NCI-H2029 treated with DMSO at 0.1 percent for 48 hours (cell line): ENCODE measurements at places on chromosomes 2 and 18.

GRCh38 chr2:66270247-66270646 lies 164.7 kb upstream of the MEIS1 start:
- DNase-seq, result no peak

GRCh38 chr18:34084635-34085034 lies 140.1 kb downstream of the NOL4 start:
- DNase-seq, result no peak

GRCh38 chr2:113209011-113209645 lies 35.4 kb downstream of the PSD4 start:
- DNase-seq, result no peak

DNA sequence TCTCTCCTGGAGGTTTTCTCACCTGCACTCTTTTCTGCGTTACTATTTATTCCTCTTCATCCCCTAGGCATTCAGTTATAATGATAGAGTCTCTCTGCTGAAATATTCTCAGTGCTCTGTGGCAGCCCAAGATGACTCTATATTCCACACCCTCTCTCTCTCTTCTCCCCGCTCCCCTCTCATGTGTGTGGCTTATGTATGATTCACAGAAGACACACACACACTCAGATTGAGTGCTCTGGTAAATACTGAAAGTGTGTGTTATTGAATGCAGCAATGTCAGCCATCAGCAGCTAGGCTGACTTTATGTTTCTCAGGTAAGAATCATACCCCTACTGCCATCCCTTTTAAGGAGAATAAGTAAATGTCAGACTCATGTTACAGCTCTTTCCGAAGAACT lies 201.2 kb downstream of the SLC4A10 start:
- no peak for DNase-seq

DNA sequence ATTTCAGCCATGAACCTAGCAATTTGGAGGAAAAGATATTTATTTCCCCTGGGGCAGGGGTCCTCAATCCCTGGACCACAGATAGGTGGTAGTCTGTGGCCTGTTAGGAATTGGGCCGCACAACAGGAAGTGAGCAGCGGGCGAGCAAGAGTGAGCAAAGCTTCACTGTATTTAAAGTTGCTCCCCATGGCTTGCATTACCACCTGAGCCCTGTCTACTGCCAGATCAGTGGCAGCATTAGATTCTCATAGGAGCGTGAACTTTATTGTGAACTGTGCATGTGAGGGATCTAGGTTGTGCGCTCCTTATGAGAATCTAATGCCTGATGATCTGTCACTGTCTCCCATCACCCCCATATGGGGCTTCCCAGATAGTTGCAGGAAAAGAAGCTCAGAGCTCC lies 127.6 kb downstream of the ICOS start:
- no peak for DNase-seq

GRCh38 chr18:70553936-70554260 lies 265.1 kb downstream of the SOCS6 start:
- DNase-seq, result no peak

GRCh38 chr2:207546822-207547221 lies 17.1 kb downstream of the CREB1 start:
- DNase-seq, result no peak

GRCh38 chr2:28737655-28738054 lies 14.0 kb upstream of the PPP1CB start:
- no peak for DNase-seq

GRCh38 chr2:136407117-136407951 lies 289.4 kb upstream of the CXCR4 start:
- no peak for DNase-seq

- DNase-seq, result peak; percentile 66
These were observed 23.0 kb downstream of the ERMN start for GRCh38 chr2:157302492-157303099.

GRCh38 chr18:32893915-32894314 lies 121.1 kb upstream of the KLHL14 start:
- no peak for DNase-seq

GRCh38 chr2:61089797-61090196 lies 24.1 kb downstream of the SANBR start:
- DNase-seq, result no peak

- no peak for DNase-seq
These were observed 140.1 kb downstream of the MAIP1 start for GRCh38 chr2:200095436-200095835.

- no peak for DNase-seq
These were observed 82.1 kb upstream of the POMC start for GRCh38 chr2:25250331-25251070.

DNA sequence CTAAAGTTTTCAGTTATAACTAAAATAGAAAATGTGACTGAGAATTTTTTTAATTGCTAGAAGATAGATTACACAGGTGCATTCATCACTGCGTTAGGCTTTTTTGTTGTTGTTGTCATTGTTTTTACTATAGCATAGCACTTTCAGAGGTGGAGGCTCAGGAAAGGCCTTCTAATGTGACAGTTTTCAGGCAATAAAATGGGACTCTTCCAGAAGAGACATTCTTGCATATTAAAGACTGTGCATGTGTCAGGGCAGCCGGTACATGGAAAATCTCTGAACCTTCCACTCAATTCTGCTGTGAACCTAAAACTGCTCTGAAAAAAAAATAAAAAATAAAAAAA lies 175.2 kb downstream of the METTL4 start:
- no peak for DNase-seq

GRCh38 chr2:69625078-69625795 lies 18.3 kb downstream of the AAK1 start:
- DNase-seq, result no peak

- DNase-seq, result no peak
These were observed 32.8 kb downstream of the AOX1 start for GRCh38 chr2:200618590-200619021.

- DNase-seq, result peak; percentile 6
These were observed 493.1 kb downstream of the SOCS6 start for GRCh38 chr18:70781860-70782453.

DNA sequence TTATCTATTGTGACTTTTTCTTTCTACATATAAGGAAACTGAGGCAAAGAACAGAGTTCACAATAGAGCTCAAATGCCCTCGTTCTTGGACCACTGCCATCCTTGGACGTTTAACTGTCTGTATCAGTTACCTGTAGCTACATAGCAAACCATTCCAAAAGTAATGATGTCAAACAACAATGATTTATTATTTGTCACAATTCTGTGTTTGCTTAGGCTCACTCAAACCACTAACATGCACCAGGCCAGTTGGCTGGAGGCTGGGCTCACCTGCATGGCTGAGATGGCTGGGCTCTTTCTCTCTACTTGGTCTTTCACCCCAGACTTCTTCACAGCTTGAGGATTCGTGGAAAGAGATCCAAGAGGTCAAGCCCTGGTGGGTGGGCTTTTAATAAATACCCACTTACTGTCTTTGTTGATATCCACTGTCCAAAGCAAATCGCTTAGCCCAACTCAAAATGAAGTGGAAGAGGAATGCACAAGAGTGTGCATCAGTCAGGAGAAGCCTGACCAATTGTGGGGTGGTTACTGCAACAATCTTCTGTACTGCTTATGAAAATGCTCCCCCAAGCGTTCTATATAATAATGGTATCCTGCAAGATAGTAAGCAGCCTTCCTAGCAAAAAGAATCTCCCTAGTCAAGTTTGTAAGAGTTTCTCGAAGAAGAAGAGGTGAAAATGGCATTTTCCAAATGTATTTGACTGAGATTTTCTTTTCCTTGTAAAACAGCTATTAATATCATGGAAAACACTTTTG lies 163.5 kb upstream of the NT5C1B start:
- DNase-seq, result peak; percentile 59

DNA sequence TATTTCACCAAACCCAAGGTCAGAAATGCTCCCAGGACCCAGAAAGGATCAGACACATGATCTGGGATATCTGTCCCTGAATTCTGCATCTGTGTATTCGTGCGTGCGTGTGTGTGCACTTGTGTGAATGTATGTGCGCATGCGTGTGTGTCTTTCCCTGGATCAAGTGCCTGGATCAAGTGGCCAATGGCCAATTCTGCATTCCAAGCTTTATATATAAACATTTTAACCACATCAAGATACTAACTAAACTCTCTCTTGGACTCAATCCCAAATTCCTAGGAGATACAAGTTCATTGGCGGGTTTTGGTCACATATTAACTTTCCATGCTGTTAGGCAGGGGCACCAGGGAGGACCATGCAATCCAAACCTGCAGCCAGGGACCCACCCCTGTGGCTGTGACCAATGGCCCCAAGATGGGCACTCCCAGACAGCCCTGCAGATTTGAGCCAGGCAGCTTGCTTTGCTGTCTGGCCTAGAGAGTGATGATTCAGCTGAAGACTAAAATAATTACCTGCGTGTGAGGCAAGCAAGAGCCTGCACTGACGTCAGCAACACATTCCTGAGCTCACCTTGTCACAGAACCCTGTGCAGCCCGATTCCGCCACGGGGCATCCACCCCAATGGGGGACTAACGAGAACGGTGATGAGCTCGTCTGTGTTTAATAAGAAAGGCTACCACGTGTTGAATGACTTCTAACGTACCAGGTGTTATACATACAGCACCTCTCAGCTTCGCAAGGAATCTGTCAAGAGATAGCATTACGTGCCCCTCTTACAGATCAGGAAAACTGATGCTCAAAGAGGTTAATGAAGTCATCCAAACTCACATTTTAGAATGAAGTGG lies 45.3 kb upstream of the ROCK2 start:
- no peak for DNase-seq

DNA sequence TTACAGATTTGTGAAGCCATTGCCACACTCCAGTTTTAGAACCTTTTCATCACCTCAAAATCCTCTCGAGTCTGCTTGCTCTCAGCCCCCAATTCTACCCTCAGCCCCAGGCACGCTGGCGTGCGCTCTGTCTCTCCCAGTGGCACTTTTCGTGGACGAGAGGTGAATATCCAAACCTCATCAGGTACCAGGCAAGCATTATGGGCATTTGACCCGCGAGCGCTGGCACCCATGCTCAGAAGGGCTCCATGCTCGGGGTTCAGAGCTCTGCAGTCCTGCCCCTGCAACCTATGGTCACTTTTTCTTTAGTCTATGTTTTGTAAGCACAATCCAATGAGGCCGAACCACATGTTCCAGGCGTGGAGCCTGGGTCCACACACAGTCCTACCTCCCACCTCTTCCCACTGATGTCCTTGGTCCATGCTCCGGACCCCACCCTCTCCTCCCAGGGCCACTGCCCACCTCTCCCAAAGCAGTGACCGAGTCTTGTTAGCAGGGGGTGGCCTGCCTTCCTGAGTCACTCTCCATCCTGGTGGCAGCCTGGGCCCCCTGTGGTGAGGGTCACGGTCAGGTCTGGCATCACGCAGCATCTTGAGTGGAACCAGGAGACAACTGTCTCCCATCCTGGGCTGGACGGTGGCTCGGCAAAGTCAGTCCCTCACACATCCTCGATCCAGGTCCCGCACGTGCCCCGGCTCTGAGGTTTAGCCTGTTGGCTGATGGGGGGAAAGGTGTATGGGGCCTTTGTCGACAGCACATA lies 256.9 kb downstream of the NDUFA10 start:
- DNase-seq, result no peak

GRCh38 chr18:42080340-42080739 lies 125.3 kb downstream of the PIK3C3 start:
- no peak for DNase-seq

GRCh38 chr2:168560817-168561499 lies 104.9 kb downstream of the CERS6 start:
- no peak for DNase-seq
